SK-N-SH (cell line): ENCODE measurements at places on chromosomes 12 and 14. TPM values are rescaled to one million over a fixed set of nuclear protein-coding genes. Genes with fewer than 3 reads are reported as not detected.

The PRICKLE1 gene
- polyA plus RNA-seq = 0.45 and 1.2 TPM in 2 replicates

The ARHGAP9 gene
- polyA plus RNA-seq = 0.66 and 1.0 TPM in 2 replicates

The MYO1H gene
- not detected in 2 replicates for polyA plus RNA-seq

The AICDA gene
- polyA plus RNA-seq = not detected in 2 replicates

The FGD4 gene
- polyA plus RNA-seq = 0.26 and 0.44 TPM in 2 replicates

The CLEC4C gene
- polyA plus RNA-seq = not detected in 2 replicates

The SUPT16H gene
- 53.7 and 65.6 TPM in 2 replicates for polyA plus RNA-seq

The SLC10A1 gene
- polyA plus RNA-seq = not detected in 2 replicates

The LRRC43 gene
- polyA plus RNA-seq = 0.94 and 1.4 TPM in 2 replicates

The OTX2 gene
- polyA plus RNA-seq = not detected in 2 replicates

The CLEC4D gene
- not detected in 2 replicates for polyA plus RNA-seq

The RDH11 gene
- polyA plus RNA-seq = 44.7 and 65.8 TPM in 2 replicates

The RERG gene
- polyA plus RNA-seq = 0.49 and 0.84 TPM in 2 replicates

The SERPINA10 gene
- polyA plus RNA-seq = not detected in 2 replicates

The PSMC6 gene
- polyA plus RNA-seq = 37.9 and 59.6 TPM in 2 replicates

GRCh38 chr12:1628666-1629337 lies at the start of gene WNT5B:
Gene WNT5B, plus strand, starts transcription at chr12:1629231. Its CDS starts 2,124 bp downstream, at chr12:1631355.
- DNase-seq = peak; percentile 76

GRCh38 chr14:68637106-68638021 lies 155.5 kb downstream of the ZFP36L1 start:
- DNase-seq = no peak

DNA sequence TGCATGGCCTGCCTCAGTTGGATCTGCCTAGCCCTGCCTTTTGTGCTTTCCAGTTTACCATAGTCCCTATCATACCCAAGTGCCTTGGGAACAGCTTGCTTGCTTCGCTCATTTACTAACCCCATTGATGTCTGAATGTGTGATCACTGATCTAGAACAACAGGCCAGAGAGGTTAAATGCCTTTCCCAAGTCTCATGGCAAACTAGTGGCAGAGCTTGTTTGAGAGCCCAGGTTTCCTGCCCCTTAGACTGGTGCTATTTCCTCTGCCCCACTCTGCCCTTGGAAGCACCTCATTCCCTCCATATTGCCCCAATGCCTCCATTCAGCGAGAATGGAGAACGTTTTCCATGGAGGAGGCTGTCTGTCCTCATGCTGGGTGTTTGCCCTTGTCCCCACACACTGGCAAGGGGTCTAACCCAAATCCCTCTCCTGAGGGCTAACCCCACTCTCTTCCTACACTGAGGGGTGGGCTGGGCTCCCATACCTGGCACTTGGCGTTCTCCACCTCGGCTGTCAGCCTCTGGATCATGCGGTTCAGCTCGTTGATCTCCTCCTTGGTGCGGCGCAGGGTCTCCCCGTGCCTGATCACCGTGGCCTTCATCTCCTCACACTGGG lies 19.8 kb downstream of the KRT7 start:
- DNase-seq = no peak

DNA sequence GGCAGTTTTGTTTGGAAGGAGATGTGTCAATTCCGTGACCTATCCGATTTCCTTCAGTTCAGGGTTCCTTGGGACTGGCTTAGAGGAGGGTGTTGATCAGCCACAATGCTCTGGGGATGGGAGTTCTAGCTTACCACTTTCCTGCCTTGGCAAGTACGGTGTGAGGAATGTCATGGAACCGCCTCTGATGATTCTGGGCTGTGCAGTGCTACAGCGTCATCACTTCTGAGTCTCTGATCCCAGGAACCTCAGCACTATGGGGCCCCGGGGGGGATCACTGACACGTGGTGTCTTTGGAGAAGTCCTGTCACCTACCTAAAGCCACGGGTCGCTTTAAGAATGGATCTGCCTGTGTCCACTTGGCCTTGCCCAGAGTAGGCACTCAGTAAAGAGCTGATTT lies 271.5 kb upstream of the FKBP4 start:
- no peak for DNase-seq

DNA sequence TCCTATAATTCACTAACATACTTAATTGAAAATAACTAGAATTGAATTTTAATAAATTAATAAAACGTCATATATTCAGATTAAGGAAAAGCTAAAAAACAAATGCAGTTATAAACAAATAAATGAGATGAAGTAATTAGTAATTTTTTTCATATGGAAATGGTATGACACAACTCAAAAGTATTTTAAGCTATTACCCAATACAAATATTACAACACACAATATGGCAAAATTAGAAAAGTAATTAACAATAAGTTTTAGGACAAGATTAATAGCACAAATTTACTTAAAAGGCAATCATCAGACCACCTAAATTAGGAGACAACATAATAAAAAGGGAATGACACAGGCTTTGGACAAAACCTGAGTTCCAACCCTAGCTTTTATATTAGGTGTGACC lies 81.7 kb downstream of the EEA1 start:
- no peak for DNase-seq

GRCh38 chr12:52091061-52091460 lies 11.6 kb downstream of the SMIM41 start:
- peak; percentile 6 for DNase-seq

DNA sequence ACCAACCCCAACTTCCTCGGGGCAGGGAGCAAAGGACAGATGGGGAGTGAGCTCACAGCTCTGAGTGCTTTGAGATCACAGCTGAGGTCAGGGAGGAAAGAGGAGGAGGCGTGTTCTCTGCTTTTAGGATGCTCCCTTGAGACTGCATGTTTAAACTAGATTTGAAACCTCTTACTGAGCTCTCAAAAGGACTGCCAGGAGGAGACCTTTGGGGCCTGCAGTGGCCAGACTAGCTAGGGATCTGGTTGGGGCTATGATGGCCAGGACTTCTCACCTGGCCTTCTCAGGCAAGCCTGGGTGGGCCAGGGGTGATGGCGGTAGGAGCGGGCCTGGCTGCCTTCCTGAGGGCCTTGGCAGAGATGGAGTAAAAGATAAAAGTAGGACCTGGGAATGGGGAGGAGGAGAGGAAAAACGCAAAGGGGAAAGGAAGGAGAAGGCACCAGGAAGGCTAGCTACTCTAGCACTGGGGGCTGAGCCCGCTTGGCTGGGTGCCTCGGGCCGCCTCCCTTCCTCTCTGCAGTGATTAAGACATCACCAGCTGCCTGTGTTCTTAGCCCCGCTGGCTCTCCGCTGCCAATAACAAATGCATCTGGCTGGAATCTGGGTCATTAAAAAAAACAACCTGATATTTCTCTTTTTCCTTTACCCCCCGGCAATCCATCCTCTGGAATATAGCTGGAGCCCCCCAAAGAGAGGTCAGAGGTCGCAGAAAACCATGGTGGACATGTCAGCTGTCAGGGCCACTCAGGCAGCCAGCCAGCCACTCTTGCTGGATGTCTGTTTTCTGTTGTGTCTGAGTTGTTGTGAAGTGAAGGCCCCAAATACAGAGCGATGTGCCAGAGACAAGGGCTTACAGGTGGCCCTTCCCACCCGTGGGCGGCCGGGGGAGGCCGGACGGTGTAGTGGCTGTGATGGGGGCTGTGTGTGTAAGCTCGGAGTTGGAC lies 141.3 kb downstream of the TSPAN9 start:
- peak; percentile 87 for DNase-seq

GRCh38 chr14:73778736-73779135 lies 64.6 kb upstream of the PNMA1 start:
- DNase-seq = no peak

DNA sequence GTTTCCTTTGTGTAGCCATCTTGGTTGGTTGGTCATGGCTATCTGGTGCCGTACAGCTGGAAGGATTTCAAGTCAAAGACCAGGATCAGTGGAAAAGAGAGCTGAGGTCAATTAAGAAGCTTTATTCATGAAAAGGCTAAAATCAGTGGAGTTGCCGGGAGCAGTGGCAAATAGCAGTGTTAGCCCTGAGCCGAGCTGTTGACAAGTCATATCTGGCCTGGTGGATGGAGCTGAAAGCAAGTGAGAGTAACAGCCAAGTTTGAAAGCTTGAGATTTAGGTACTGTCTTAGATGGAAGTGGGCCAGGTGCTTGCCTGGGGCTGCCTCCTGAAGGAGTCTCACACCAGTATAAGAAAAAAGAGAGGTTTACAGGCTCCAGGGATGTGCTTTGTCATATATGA lies 9.0 kb downstream of the BATF start:
- DNase-seq = no peak

- DNase-seq = no peak
Observed at GRCh38 chr14:35222872-35223466, 69.2 kb upstream of the PSMA6 start.

- no peak for DNase-seq
Observed at GRCh38 chr14:31024577-31025366, 677 bp upstream of the AP4S1 start.

GRCh38 chr12:59115526-59115925 lies 195.2 kb upstream of the LRIG3 start:
- no peak for DNase-seq

GRCh38 chr12:6542209-6543009 lies 8.1 kb downstream of the GAPDH start:
- DNase-seq = no peak

GRCh38 chr12:52404951-52405350 lies 1.2 kb downstream of the KRT82 start:
- no peak for DNase-seq

GRCh38 chr12:124835656-124836410 lies 27.8 kb downstream of the SCARB1 start:
- DNase-seq = no peak

DNA sequence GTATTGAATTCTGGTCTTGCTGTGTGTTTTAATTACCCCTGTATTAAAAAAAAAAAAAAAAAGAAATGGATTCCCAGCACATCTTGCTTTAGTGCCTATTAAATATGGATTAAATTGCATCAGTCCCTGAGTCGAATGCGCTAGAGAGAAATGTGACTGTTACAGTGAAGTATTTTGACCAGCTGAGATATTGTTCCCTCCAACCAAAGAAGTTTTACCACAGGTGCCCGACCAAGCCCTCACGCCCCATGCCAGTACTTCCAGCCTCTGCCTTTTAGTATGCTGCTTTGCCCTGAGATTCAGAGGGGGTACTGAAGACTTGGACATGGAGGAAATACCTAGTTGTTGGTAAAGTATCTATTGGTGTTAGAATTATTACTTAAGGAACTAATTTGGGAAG lies 159.7 kb downstream of the TTLL5 start:
- no peak for DNase-seq

- no peak for DNase-seq
Observed at GRCh38 chr12:85831327-85831990, 4.8 kb downstream of the RASSF9 start.

GRCh38 chr12:67356380-67356774 lies 87.2 kb downstream of the CAND1 start:
- no peak for DNase-seq

GRCh38 chr12:95870897-95871296 lies 12.1 kb downstream of the SNRPF start:
- no peak for DNase-seq

DNA sequence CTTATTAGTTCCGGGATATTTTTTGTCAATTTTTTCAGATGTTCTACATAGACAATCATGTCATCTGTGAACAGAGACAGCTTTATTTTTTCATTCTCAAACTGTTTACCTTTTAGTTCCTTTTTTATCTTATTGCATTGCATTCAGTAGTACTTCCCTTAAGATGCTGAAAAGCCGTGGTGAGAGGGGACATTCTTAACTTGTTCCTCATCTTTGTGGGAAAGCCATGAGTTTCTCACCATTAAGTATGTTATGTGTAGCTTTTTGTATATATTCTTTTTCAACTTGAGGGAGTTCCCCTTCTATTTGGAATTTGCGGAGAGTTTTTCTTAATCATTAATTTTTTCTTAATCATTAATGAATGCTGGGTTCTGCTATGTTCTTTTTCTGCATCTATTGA lies 1727.1 kb upstream of the SEL1L start:
- DNase-seq = no peak

- DNase-seq = no peak
Observed at GRCh38 chr12:129873111-129873832, 30.6 kb downstream of the TMEM132D start.

DNA sequence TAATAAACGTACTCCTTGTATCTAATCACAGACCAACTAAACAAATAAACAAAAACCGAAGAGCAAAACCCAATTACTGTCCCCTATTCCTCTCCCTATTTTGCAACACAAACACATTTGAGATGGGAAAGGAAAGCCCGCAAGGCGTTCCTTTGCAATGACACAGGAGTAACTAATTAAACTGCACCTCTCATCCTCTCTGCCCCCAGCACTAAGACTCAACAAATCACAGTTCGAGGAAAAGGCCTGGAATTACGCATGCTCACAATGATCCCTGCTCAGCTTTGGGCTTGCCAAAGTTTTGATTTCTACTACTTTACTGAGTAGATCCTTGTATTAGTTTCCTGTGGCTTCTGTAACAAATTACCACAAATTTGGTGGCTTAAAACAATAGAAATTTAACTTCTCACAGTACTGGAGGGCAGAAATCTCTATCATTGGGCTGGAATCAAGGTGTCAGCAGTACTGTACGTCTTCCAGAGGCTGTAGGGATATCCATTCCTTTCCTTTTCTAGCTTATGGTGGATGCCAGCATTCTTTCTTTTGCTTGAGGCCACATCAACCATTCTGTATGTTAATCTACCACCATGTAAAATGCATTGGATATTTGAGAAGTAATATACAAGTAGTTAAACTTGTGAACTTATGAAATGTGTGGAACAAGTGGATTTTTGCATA lies 123.0 kb downstream of the NAV3 start:
- no peak for DNase-seq

- peak; percentile 79 for DNase-seq
Observed at GRCh38 chr14:73771848-73772638, 57.9 kb upstream of the PNMA1 start.

DNA sequence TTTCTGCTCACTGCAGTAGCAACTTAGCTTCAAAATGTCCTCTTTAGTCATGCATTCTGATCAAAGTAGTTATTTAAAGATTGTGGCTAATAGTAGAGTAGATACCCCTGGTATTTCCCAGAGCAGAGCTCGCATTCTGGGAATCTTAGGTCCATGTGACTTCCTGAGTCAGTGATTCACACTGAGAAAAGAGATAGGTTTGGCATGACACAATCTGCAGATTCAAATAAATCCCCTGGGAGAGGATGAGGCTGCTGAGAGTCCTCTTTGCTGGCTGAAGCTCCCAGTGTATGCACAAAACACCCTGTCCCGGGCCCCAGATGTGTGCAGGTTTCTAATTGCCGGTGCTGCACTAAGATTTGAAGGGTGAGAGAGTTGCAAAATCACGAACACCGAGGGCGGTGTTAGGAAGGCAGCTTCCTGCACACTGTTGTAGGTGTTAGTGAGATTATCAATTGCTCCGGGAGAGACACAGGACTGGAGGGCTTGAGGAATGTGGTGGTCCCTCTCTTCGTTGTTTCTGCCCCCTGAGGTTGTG lies 233.2 kb downstream of the NRXN3 start:
- DNase-seq = no peak

GRCh38 chr12:126358806-126359205 lies 1293.6 kb downstream of the AACS start:
- DNase-seq = no peak

- no peak for DNase-seq
Observed at GRCh38 chr14:104316121-104316722, 177.8 kb downstream of the KIF26A start.

GRCh38 chr12:41510470-41510869 lies 322.4 kb downstream of the PDZRN4 start:
- DNase-seq = no peak

- no peak for DNase-seq
Observed at GRCh38 chr12:101826766-101827368, 3.9 kb downstream of the GNPTAB start.

GRCh38 chr14:24904533-24904932 lies 145.4 kb downstream of the STXBP6 start:
- no peak for DNase-seq

GRCh38 chr14:23110579-23111365 lies 6.0 kb upstream of the CIROP start:
- no peak for DNase-seq
